ENCODE measurements at places on chromosomes 4 and X.

DNA sequence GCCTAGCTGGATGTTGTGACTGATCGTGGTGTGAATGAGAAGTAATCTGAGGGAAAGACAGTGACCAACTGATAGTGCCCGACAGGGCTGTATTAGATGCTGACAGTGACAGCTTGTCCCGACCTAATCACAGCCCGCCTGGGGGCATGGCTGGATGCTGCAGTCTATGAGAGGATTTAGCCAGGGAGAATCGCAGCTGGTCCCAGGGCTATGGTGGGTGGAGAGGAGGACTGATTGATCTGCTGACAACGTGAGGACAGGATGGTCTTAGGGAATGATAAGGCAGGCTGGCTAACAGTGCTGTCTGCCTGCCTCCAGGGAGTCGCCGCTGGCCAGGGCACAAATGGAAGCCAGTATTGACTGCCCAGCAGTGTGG, 621 bp upstream of the SUV39H1 start:
- no peak for DNase-seq

GRCh38 chrX:103442536-103442901, 66.2 kb downstream of the BEX3 start:
- no peak for DNase-seq

DNA sequence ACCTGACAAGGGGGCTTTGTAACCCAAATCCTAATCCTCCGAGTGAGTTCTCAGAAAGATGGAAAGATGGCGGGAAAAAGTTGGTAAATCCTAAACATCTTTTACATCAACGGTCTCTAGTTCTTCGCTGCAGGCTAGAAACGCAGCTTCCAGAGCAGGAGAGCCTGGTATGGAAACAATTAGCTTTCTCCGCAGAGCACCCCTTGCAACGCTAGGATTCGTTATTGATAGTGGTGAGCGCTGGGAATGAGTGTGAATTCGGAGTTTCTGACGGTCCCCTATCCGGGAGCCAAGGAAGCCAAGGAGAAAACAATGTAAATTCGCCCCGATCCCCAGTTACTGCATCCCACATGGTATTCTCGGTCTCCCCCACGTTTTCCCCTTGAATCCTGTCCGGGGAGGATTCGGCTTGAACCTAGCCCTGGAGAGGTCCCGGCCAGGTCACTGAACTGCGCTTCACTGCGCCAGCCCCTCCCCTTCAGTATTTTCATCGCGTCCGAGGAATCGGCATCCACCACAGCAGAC, 4.7 kb upstream of the NEUROG2 start:
- DNase-seq: no peak

- peak; percentile 3 for DNase-seq
Measured at GRCh38 chr4:1597021-1597931, 86.8 kb downstream of the FAM53A start.

DNA sequence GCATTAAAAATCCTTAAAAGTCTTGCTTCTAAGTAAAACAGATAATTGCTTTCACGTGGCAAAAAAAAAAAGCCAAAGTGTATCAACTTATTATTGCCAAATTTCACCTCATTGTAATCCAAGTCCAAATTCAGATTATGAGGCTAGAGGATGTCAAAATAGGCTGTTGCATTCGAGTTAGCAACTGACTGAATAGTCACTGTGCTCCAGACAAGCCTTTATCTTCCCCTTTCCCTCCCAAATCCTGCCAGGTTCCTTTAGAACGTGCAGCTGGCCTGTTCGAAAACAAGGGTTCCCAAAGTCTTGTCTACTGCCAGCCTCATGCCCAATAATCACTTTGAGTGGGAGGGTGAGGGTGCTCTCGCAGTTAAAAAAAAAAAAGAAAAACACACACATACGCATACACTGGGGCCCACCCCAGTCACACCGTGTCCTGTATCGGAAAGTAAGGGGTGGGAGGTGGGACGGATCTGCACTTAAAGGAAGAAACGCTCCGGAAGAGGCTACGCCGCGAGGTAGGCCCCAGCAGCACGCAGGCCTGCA, 603 bp downstream of the MAD2L1 start:
- no peak for DNase-seq

- no peak for DNase-seq
Measured at GRCh38 chr4:9893329-9894108, 112.1 kb downstream of the DRD5 start.

DNA sequence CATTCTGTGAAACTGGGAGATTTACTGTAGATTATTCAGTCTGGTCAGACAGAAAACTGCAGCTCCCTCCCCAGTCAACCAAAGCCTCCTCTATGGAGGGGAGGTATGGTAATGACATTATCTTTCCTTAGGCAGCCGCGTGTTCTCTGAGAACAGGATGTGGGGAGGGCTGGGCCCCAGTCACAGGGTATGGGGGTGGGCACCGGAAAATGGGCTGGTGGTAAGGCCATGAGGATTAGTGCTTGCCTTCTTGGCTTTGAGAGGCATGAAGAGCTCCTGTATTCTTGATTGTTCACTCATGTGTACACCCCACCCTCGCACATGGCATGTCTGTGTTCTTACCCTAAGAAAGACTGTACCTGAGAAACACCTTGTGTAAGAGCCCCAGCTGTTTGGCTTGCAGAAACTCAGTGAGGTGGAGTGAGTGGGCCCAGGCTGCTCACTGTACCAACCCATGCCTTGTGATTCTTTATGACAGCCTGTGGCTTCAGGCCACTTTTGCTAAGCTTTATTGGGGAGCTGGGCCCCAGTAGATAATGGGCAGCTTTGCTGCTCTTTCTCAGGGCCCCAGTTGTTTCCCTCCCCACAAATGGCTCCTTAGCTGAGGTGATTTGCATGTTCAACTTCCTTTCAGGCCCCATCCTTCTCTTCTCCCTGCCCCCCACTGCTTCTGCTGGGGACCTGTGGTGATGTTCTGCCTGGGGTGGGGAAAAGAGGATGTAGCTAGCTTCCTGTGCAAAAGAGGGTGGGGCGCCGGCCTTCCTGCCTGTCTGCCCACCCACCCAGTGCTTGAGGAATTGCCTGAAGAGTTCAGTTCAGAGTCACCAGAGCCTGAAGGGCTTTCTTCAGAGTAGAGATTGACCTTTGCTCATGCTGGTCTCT, 30.7 kb downstream of the MSN start:
- DNase-seq: peak; percentile 44

DNA sequence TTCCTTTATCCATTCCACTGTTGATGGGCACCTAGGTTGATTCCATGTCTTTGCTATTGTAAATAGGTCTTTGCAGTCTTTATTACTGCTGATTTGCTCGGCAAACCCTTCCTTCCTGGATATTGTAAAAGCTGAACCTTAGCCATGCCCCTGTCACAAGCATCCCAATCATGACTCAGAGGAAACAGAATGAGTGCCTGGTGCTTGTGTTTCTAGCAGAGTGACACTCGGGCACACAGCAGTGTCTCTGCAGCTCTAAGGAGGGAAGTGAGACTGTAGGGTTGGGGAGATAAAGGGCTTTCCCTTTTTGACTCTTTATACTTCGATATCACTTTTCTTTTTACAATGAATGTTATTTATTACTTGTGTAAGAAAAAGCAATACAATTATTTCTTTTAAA, 83.3 kb downstream of the AKAP4 start:
- DNase-seq: no peak

GRCh38 chr4:103046416-103047290, 27.1 kb upstream of the SLC9B1 start:
- no peak for DNase-seq

DNA sequence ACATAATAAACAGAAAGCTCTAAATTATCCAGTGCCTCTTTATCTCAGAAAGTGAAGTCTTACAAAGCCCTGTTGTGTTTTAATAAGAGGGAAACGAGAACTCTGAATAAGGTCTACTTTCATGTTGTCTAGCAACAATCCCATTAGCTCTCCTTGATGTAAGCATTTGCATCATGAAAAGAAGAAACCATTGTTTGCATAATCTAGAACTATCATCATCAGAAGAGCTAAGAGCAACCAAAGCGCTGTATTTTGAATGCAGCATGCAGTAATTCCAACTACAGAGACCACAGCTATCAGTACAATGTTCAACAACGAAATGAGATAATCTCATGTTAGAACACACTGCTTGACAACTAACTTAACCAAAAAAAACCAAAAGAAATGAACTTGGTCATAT, 257.1 kb downstream of the CAMK2D start:
- no peak for DNase-seq

DNA sequence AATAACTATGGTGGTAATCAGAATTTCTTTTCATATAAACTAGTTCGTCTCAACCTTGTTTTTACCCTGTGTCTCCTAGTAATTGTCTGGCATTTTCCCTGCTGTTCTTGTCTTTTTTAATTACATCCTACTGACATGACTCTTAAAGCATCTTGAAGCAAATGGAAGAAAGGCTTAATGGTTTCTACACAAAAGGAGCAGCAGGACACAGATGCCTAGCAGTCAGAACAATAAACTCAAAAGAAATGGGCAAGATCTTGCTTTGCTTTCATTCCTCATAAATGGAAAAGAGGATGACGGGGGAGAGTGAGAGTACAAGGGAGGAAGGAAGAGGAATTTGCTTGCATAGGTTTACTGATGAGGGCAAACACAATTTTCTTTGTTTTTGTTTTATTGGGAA, 293.2 kb upstream of the EMCN start:
- DNase-seq: no peak

DNA sequence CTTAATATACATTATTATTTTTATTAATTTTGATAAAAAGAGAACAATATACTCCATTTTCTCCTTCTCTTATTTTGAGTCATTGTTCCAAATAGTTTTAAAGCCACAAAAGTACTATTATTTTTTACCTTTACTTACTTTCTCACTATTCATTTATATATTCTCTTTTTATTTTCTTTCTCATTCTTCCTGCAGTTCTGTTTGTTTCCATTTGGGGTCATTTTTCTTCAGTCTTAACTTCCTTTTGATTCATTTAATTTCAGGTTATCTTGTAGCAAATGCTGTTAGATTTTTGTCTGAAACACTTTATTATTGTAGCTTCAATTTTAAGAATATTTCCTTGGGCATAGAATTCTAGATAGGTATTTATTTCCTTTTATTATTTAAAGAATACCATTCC, 438.6 kb upstream of the EPHA5 start:
- no peak for DNase-seq

- no peak for DNase-seq
Measured at GRCh38 chr4:36330796-36331195, 49.4 kb downstream of the DTHD1 start.

DNA sequence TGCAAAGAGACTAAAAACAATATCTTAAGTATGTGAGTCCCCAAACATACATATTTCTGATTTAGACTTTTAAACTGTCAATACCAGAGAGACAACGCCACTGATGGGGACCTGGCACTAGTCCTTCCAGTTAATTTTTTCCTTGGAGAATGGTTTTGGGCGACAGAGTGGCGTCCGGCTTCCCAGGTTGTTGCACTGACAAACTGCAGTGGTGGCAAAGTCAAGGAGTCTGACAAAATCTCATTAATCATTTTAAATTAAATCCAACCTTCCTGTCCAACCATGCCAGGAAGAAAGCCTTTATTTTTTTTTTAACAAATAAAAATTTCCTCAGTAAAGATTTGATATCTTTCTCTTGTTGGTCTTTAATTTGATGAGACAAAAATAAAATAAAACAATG, 52.8 kb downstream of the FBXO8 start:
- no peak for DNase-seq

GRCh38 chr4:72900952-72901351, 168.6 kb downstream of the COX18 start:
- DNase-seq: peak; percentile 20

DNA sequence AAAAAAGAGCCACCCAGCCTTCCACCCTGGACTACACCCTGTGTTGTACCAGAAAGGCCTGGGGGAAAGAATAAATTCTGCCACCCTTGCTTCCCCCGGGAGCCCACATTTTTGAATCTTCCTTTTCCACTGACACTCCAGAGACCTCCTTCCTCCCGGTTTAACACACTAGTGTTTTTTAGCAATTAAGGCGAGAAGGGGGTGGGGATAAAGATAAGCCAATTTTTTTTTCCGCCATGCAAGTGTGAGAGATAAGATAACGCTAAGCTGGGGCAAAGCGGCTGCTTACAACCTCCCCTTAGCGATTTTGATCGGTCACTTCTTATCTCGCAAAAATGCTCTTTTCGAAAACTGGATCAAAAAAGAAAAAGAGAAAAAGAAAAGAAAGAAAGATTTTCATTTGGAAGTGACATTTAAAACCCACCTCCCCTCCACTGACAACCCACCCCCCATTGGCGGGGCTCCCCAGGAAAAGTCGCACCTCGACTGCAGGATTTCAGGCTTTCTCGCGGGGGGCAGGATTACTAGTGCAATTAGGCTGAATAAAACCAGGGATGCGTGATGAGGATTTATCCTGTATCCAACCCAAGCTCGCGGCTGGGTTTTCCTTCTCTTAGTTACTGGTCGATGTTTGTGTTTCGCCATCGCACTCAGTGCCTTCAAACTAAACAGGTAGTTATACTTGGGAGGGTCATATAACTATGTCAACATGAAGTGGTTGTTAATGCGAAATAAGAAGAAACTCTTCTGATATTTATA, 6.0 kb upstream of the BCOR start:
- no peak for DNase-seq

GRCh38 chr4:14222377-14223029, 595.0 kb upstream of the BOD1L1 start:
- DNase-seq: peak; percentile 45

DNA sequence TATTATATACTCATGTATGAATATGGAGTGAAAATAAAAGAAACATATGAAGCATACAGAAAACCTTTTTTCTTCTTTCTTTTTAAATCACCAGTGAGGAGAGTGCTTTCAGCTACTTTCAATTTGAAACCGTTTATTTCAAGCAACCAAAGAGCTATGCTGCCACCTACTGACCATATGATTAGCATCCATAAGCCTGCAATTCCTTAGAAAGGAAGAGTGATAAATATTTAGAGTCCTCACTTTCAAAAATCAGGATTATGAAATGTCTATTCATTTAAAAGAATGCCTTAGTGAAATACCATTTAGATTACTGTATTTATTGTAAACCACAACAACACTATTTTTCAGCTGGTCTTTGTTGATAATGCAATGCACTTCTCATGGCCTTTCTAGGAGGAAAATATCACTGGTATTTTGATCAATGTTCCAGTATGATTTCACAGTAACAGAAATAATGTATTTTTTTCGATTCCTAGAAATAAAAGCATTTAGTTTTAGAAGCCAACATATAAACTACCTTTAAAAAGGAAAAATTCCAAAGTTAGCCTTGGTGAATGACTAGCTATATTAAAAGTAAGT, 667.6 kb downstream of the PCDH18 start:
- no peak for DNase-seq

DNA sequence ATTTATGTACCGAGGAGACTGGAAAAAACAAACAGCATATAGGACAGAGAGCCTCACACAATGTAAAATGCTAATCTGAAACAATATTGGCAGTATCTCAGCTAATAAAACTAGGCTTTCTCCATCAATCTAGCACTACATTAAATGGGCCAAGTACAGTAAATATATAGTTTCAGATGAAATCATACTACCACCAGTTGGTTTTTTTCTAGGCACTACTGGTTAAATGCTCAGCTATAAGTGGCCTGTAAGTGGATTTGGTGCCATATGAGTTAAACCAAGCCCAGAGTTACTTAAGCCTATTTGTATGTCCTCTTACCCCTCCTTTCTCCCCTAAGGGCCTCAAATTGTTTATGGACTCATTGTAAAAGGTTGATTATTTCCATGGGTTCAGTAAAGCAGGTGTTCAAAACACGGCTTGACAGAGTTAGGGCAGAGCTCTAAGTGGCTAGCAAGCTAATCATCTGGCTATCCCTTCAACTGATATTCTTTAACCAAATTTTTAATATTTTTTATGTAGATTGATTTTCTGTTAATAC, 57.5 kb downstream of the FAM13A start:
- no peak for DNase-seq

GRCh38 chr4:59664771-59665170, 1535.4 kb upstream of the ADGRL3 start:
- no peak for DNase-seq
